ENCODE measurements at places on chromosomes 6 and 20. TPM values are rescaled to one million over a fixed set of nuclear protein-coding genes. Genes with fewer than 3 reads are reported as not detected.

The LPIN3 gene
- 43.6 TPM for polyA plus RNA-seq

The COL19A1 gene
- not detected for polyA plus RNA-seq

The AFG1L gene
- 1.3 TPM for polyA plus RNA-seq

The ZNF451 gene
- polyA plus RNA-seq: 26.8 TPM

The SLC24A3 gene
- polyA plus RNA-seq: 0.01 TPM

The VSX1 gene
- 0.04 TPM for polyA plus RNA-seq

The FILIP1 gene
- not detected for polyA plus RNA-seq

The PSORS1C2 gene
- not detected for polyA plus RNA-seq

The THBS2 gene
- 0.12 TPM for polyA plus RNA-seq

The CAGE1 gene
- polyA plus RNA-seq: 0.01 TPM

The SRSF3 gene
- polyA plus RNA-seq: 206 TPM

The CCN2 gene
- 316 TPM for polyA plus RNA-seq

The LCA5 gene
- polyA plus RNA-seq: 0.84 TPM

The HLA-DQB1 gene
- polyA plus RNA-seq: not detected

The BEND6 gene
- polyA plus RNA-seq: 0.10 TPM

The CALHM6 gene
- not detected for polyA plus RNA-seq

The TMEM244 gene
- polyA plus RNA-seq: not detected

The HCRTR2 gene
- not detected for polyA plus RNA-seq

The MYH7B gene
- polyA plus RNA-seq: 0.17 TPM

The TRIM31 gene
- 0.33 TPM for polyA plus RNA-seq

The TINAG gene
- not detected for polyA plus RNA-seq

The KCNQ2 gene
- polyA plus RNA-seq: not detected

The PPP1R16B gene
- 0.09 TPM for polyA plus RNA-seq

The UBE2C gene
- 100 TPM for polyA plus RNA-seq

The IYD gene
- polyA plus RNA-seq: 0.01 TPM

The HLA-DRB1 gene
- polyA plus RNA-seq: not detected

The FAM184A gene
- 6.5 TPM for polyA plus RNA-seq

The C20orf204 gene
- polyA plus RNA-seq: 27.2 TPM

The ASIP gene
- not detected for polyA plus RNA-seq

The TREM1 gene
- polyA plus RNA-seq: 0.27 TPM

The SPEF1 gene
- 0.11 TPM for polyA plus RNA-seq

The CDH22 gene
- polyA plus RNA-seq: not detected

The MCCD1 gene
- 0.09 TPM for polyA plus RNA-seq

The LTA gene
- polyA plus RNA-seq: 0.09 TPM

The ROS1 gene
- not detected for polyA plus RNA-seq

The KCNK17 gene
- not detected for polyA plus RNA-seq

Data from HepG2 (cell line).